ENCODE measurements at places on chromosomes 16 and 17.

DNA sequence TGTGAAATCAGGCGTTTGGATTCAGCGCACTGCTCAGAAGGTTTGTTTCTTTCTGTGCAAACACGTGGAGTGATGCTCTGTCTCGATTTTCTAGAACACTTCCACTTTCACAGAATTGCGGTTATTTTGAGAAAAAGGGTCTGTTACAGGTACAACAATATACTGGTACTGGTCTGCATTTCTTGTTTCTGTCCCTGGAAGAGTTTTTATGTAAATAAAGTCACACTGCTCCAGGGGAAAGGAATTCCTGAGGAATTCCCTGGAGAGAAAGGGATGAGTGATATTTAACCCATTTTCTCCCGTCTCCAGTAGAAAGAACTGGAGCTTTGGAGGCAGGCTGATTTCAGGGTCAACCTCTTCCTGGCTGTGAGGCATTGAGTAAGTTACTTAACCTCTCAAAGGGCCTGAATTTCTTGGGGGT, 16.2 kb upstream of the RMI2 start:
- DNase-seq, result peak; percentile 71

DNA sequence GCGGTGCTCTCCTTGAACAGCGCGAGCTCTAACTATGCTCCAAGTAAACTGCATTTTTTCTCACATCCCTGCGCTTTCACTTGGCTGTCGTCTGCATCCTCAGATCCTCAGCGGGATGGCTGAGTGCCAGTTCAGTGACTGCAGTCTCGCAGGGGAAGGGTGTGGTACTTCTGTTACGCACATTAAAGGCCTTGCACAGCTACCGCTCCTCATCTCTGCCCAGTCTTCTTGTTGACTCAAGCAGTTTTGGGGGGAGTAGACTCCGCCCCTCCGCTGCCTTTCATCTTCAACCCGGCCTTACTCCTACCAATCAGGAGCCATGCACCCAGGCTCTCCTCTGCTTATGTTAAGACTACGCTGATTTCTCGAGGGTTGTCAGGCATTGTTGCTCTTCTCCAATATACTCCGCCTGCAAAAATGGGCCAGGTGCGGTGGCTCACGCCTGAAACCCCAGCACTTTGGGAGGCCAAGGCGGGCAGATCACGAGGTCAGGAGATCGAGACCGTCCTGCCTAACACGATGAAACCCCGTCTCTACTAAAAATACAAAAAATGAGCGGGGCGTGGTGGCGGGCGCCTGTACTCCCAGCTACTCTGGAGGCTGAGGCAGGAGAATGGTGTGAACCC, 10.0 kb downstream of the ATP5PD start:
- DNase-seq, result peak; percentile 78

- no peak for DNase-seq
Measured at GRCh38 chr16:85166699-85167588, 54.7 kb upstream of the CIBAR2 start.

DNA sequence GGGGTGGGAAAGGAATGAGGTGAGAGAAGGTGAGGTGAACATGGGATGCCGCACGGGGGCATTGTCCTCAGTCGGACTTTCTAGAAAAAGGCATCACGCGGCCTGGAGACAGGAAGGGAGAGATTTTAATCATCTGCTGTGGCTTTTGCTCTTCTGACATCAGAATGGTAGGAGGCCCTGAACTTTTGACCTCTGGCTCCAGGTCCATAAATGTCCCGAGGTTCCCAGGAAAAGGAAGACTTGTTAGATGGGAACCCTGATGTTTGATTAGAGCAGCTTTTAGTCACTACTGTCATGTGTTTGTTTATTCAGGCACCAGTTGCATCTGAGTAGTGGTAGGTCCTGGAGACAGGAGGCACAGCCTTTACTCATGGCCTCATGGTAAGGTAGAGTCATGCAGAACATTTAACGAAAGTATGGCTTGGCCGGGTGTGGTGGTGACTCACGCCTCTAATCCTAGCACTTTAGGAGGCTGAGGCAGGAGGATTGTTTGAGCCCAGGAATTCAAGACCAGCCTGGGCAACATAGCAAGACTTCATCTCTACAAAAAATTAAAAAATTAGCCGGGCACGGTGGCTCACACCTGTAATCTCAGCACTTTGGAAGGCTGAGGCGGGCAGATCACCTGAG, 203.1 kb downstream of the MSI2 start:
- DNase-seq, result no peak

DNA sequence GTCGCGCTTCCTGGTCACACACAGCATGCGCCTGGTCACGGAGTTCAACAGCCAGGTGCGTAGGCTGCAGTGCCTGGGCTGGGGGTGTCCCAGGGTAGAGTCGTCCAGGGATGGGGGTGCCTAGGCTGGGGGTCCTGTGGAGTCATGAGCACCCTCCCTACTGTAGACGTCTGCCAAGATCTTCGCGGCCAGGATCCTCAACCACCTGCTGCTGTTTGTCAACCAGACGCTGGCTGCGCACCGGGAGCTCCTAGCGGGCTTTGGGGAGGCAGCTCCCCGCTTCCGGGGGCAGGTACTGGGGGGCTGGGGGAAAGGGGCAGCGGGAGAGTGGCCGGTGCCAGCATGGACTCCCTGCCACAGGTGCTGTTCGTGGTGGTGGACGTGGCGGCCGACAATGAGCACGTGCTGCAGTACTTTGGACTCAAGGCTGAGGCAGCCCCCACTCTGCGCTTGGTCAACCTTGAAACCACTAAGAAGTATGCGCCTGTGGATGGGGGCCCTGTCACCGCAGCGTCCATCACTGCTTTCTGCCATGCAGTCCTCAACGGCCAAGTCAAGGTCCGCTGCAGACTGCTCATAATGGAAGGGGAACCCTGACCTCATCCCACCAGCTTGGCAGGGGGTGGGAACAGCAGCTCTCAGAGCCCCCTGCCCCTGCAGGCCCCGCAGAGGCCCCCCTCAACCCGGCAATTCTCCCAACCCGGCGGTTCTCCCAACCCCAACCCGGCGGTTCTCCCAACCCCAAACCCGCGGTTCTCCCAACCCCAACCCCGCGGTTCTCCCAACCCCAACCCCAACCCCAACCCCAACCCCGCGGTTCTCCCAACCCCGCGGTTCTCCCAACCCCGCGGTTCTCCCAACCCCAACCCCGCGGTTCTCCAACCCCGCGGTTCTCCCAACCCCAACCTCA, 2.4 kb downstream of the PDIA2 start:
- no peak for DNase-seq

DNA sequence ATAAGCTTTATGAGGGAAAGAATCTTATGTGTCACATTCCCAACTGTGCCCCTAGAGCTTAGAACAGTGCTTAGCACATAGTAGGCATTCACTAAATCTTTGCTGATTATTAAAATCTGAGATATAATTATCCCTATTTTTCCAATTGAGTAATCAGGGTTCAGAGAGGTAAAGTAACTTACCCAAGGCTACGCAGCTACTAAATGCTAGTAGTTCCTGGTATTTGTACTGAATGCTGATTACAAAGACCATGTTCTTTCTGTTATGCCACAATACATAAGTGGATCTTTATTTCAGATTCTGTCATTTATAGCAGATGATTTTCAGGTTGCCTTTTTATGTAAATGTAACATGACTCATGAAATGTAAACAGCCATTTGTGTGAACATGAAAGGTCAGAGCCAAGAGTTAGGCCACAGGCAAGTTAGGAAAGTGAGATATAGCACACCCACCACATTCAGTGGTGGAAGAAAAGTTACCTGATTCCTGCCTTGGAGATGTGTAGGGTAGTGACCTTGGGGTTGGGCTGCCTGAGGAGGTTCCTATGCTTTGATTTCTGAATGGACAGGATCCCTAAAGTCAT, 77.2 kb downstream of the FTO start:
- peak; percentile 26 for DNase-seq

- DNase-seq, result peak; percentile 39
Measured at GRCh38 chr16:74844041-74844980, 69.7 kb upstream of the FA2H start.

- no peak for DNase-seq
Measured at GRCh38 chr17:57914273-57915142, 40.7 kb downstream of the CUEDC1 start.

- DNase-seq, result no peak
Measured at GRCh38 chr16:83793179-83793578, 14.6 kb upstream of the HSBP1 start.

DNA sequence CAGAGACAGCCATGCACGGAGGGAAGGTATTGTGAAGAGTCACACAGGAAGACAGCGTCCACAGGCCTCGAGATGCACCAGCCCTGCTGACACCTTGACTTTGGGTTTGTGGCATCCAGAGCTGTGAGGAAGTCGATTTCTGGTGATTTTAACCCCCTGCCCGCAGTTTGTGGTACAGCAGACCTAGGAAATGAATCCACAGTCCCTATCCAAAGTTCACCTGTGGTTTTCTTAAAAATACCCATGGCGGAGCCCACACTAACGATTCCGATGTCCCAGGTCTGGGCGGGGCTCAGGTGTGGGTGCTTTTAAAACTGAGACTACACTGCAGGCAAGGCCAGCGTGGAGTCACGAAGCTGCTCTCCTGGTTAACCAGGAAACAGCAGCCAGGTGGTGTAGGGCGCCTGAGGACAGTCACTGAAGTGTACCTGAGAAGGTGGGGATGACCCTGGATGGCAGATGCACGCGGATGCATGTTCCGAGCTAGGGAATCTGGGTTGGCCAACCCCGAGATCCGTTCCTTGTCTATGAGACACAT, 14.4 kb upstream of the MEAK7 start:
- no peak for DNase-seq

DNA sequence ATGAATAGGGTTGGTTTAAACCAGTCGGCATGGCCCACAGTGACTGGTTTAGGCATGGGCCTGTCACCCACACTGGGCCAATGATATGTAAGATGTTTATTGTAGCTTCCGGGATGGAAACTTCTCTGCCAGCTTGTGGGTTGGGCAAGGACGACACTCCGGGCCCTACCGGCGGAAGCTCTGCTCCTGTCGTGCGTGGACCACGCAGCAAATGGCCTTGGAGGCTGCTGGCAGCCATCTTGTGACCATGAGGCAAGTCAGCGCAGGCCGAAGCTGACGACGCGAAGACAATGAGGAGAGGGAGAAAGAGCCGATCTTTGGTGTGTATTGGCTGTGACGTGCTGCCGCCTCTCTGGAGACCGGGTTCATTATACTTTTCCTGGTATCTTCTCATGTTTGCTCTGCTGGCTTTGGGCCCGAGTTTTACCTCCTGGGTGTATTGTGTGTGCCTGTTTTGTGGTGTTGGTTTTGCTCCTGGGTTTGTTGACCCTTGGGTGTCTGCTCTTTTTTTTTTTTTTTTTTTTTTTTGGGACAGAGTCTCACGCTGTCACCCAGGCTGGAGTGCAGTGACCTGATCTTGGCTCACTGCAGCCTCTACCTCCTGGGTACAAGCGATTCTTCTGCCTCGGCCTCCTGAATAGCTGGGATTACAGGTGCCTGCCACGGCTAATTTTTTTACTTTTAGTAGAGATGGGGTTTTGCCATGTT, 15.4 kb downstream of the SLC25A10 start:
- no peak for DNase-seq

GRCh38 chr16:31090540-31090939, 1.8 kb upstream of the PRSS53 start:
- DNase-seq, result peak; percentile 45

All from fibroblast of upper back skin (primary cell).